T47D (cell line): ENCODE measurements at places on chromosomes 5 and 9.

GRCh38 chr5:138789771-138790242 lies 36.6 kb downstream of the CTNNA1 start:
- peak; percentile 56 for DNase-seq

DNA sequence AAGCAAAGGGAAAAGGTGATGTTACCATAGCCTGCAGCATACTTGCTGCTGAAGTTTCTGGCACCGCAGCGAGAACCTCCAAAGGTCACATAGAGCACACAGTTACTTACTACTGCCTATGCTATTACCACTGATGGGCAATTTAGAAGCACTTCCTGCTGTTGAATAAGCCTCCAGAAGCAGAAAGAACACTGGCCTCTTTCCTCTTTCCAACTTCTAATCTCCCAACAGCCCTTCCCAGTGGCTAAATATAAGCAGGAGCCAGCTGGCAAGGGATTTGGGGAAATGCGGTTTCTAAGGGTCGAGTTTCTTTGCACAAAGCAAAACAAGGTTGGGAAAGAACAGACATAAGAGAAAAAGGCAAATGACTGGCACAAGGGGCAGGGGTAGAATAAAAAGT lies 669.2 kb upstream of the ACO1 start:
- DNase-seq: no peak

DNA sequence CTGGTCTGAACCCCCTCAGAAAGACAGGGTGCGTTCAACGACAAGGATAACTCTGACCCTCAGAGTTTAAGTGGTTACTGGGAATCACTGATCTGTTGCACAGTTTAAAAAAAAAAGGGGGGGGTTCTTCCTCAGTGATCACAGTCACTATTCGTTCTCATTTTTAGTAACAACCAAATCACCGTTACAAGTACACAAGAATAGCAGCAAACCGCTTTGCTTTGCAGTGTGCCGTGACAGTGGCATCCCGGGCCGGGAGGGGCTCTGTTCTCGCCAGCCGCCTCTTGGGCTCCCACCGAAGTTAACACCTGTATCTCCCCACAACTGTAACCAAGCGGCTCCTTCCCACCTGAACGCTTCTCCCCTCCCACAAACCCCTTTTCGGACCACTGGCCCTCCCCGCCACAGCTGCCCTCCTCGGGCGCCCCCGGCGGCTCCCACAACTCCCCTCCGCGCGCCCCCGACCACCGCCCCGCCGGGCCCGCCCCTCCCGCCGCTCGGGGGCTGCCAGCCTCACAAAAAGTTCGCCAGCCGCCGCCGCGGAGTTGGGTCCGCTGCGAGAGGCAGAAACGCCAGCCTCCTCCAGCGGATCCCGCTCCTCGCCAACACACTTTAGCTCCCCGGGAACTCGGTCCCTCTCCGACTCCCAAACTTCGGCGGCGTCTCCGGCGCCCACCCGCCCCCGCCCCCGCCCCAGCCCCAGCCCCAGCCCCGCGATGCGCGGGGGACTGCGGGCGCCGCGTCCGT lies 1.2 kb downstream of the SSBP2 start:
- DNase-seq: peak; percentile 24

DNA sequence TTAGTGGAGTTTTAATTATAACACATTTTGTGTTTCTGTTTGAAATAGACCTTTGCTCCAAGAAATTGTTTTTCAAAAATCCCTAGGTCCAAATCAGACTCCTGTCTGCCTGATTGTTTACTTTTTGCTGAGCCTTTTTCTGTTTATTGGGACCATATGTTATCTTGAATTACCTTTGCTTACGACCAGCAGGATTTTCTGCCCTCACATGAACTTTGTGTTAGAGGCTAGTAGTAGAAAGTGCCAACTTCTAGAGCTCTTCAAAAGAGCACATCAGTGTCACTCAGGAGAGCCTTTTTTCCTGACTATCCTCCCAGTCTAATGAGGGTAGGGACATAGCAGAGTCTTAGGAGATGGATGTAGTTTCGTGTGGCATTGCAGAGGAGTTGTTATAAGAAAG lies 10.2 kb downstream of the RECK start:
- no peak for DNase-seq

GRCh38 chr9:68555437-68556150 lies 14.9 kb upstream of the TMEM252 start:
- no peak for DNase-seq

GRCh38 chr5:7851617-7852289 lies 820 bp upstream of the CFAP90 start:
- peak; percentile 96 for DNase-seq

- DNase-seq: no peak
Measured at GRCh38 chr9:129405827-129406213, 215.1 kb downstream of the C9orf50 start.

GRCh38 chr5:96854067-96854466 lies 22.2 kb upstream of the ERAP2 start:
- DNase-seq: no peak

- no peak for DNase-seq
Measured at GRCh38 chr9:110170357-110171257, 37.4 kb downstream of the C9orf152 start.

DNA sequence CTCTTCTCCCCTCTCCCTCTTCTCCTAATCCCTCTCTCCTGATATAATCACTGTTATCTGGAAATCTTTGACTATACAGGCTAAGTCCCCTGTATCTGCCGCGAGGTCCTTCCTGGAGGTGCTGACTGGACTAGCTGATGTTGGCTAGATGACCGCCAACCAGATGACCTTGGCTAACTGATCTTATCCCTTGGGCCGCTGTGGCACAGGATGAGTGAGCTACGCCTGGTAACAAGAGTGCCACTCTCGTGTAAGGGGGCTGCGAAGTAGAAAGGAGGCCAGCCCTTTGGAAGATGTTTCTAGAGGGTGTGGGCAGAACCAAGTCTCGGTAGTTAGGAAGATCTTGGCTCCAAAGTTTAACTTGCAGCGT lies 345 bp upstream of the PRRC1 start:
- DNase-seq: no peak

- DNase-seq: peak; percentile 48
Measured at GRCh38 chr5:133032852-133033742, 6.7 kb upstream of the ZCCHC10 start.

DNA sequence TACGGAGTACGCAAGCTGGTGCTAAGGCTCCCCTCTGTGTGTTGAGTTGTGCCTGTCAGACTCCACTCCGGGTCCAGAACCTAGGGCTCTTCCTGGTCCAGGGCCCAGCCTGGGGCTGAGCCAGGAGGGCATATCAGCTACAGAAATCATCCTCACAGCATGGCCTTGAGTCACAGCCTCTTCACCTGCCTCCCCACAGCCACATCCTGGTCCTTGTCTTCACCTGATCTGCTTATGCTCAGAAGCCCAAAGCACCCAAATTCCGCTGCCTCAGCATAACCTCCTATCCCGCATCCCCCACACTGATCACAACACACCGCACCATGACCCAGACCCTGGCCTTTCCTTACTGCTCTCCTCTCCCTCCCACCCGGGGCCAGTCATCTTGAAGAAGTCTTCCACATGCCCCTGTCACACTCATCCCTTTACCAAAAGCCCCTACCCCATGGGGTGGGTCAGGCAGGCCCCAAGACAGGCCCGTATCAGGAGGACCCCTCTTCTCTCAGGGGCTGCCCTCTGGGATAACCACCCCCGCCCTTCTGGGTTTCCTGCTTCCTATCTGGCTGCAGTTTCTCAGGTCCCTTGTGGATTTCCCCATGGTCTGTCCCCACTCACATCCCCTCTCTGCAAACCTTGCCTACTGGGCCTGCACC lies 1.3 kb upstream of the IL3 start:
- no peak for DNase-seq

GRCh38 chr5:179333796-179334761 lies 11.2 kb downstream of the ADAMTS2 start:
- no peak for DNase-seq

DNA sequence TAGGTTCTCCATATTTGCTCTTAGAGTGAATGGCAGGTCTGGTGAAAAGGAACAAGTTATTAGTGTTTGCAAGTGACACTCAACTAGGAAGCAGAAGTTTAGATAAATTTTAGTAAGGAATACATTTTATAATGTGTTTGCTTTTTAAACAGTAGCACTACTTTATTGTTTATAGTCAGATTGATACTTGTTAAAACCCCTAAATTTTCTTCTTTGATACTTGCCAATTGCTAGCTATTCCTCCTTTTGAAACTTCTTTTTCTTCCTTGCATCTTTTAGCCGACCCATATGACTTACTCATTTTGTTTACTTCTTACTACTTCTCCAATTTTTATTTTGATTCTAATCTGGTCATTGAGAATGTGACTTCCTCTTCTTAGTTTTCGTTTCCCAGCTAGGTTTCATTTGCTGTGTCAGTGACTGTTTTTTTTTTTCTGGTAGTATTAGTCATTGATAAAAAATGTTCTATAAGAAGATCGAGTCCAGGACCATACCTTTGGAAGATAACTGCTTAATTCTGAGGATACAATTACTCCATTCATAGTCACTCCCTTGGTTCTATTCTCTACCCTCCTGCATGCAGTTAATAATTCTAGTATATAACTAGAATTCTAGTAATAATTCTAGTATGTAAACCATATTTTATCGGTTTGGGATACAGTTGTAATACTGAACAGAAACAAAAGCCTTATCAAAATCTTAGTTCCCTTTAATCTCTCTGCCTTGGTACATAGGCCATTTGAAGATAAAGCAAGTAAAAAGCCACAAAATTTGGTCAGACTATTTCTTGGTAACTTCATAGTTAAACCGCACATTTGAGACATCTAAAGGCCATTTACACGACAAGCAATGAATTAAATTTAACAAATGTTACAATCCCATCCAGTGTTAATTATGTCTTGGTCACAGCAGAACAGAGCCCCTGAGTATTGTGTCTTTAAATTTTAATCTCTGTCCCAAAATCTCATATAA lies 2.8 kb upstream of the RICTOR start:
- no peak for DNase-seq

DNA sequence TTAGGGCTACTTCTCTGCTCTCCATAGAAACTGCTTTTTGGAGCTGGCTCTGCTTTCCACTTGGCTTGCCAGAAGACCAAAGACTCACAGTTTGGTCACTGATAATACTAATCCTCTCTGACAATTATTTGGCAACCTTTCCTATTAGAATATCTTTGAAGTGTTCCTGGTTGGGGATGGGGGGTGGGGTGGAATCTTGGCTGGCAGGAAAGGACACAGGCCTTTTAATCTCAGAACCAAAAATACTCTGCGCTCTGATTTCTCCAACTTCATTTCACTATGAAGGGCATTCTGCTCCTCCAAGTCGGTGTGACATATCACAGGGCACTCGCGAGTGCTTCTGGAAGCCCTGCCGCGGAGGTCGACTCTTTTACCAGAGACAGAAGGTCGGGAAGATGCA lies 1329.0 kb upstream of the WWC1 start:
- DNase-seq: no peak

- DNase-seq: no peak
Measured at GRCh38 chr5:59332236-59332973, 561.1 kb downstream of the PDE4D start.

DNA sequence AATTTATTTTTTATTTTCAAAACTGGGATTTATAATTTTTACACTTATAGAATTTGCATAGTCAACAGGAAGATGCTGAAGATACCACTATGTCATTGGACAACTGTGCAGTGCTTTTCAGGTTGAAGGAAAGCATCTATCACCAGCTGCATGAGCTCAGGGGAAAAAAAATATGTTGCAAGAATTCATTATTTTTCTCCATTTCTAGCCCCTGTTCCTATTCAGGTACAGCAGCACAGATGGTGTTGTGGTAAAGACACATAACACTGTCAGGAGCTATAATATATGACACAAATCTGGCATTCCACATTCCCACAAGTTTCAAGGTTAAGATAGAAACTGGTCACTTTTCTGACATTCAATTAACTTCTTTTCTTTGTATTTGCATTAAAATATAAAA lies 1088.6 kb downstream of the MAT2B start:
- no peak for DNase-seq

- no peak for DNase-seq
Measured at GRCh38 chr9:98430535-98431292, 175.3 kb upstream of the TBC1D2 start.

GRCh38 chr5:76223696-76224095 lies 140.5 kb downstream of the SV2C start:
- no peak for DNase-seq

GRCh38 chr5:57537811-57538210 lies 55.2 kb upstream of the ACTBL2 start:
- no peak for DNase-seq

GRCh38 chr9:133914442-133915342 lies 77.4 kb downstream of the VAV2 start:
- DNase-seq: no peak

DNA sequence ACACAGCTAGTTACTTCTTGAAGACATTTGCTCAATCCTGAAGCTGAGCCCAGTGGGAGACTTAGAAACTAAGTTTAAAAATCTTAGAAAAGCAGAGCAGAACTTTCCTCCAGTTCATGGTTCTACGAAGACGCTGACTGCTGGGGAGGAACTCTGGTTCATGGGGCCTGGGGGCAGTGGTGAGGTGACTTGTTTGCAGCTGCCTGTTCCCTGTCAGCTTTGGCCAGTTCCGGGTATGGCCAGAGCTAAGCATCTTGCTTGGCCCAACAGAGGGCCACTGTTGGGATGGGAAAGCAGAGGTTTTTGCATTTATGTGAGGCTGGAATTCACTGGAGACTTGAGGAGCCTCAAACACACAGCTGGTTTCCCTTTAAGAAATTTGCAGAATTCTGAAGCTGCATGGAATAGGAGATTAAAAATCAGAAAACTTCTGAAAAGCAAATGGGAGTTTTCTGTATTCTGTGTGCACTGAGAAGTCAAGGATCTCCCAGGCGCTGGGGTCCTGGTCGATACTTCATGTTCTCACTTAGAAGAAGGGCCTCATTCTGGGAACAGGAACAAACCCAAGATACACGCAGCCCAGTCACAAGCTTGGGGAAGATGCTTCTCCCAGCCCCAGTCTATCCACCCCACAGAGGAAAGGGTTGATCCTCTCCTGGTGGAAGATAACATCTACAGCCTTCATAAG lies 10.6 kb upstream of the HMHB1 start:
- DNase-seq: no peak

GRCh38 chr9:109046346-109046745 lies 33.0 kb upstream of the CTNNAL1 start:
- no peak for DNase-seq

- DNase-seq: no peak
Measured at GRCh38 chr9:81848472-81848871, 79.8 kb upstream of the SPATA31D4 start.

DNA sequence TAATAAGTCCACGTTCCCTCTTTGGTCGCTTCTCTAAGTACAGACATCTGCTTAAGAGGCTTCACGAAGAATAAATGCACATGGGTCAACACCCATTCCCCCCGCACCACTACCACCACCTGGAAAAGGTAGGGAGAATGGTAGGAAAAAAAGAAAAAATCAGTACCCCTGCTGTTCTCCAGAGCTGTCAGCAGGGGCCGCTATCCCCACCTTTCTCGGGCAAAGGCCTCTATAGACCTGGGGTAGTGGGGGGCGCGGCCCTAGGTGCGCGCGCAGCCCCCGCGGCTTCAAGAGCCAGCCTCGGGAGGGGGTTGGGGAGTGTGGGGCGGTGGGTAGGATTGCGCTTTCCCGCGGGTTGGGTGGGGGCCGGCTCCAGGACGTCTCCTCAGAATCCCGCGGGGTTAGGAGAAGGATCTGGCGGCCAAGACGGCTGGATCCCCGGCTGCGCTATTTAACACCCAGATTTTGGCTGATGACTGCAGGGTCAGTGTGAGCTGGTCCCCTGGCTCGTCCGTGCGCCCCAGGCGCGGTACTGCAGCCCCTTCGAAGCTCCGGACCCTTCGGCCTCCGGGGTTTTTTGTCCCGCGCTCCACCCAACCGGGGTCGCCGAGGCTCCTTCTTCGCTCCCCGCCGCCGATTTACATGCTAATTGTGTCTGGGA lies 1.6 kb upstream of the SEMA6A start:
- peak; percentile 75 for DNase-seq

- no peak for DNase-seq
Measured at GRCh38 chr5:64707191-64707590, 16.9 kb downstream of the SHISAL2B start.
